ENCODE measurements at places on chromosomes 5 and 9. TPM values are rescaled to one million over a fixed set of nuclear protein-coding genes. Genes with fewer than 3 reads are reported as not detected.

The BTNL9 gene
- total RNA-seq: not detected

The RBM18 gene
- 10.0 TPM for total RNA-seq

The SLC36A2 gene
- total RNA-seq: not detected

The DNAI1 gene
- not detected for total RNA-seq

The PAPPA gene
- total RNA-seq: 165 TPM

Measured in hair follicle dermal papilla cell (primary cell).